HepG2 (cell line): ENCODE measurements at places on chromosomes 2 and 18. TPM values are rescaled to one million over a fixed set of nuclear protein-coding genes. Genes with fewer than 3 reads are reported as not detected.
A peak's percentile ranks its signal among the peaks of the same experiment; 100 is the strongest.

B3GNT7 gene
- total RNA-seq = 0.24 TPM in 1 of 2 replicates, not detected in the other

PDE11A gene
- 1.2 and 1.4 TPM in 2 replicates for total RNA-seq

DTNA gene
- 8.5 and 12.1 TPM in 2 replicates for total RNA-seq

LRRC30 gene
- not detected in 2 replicates for total RNA-seq

EFEMP1 gene
- total RNA-seq = not detected in 2 replicates

PLEKHM3 gene
- total RNA-seq = 4.5 and 5.3 TPM in 2 replicates

DNA sequence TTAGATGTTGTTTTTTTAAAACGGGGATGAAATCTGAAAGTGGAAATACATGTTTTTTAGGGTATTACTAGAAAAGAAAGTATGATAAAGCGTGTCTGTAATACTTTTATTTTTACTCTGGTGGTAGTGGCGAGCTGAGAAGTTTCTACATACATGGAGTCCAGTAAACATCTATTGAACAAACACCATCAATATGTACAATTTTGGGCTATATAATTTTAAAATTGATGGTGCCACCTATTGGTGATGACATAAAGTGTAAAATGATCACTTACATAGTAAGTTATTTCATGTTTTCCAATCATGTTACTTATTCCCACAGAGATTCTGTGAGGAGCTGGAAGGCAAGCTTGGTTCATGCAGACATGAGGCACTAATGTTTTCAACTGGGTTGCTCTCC lies 31.5 kb upstream of the NFE2L2 start:
- no peak overlapping the region for H3K27ac ChIP-seq
- no peaks in the 10 kb centered on the region for H3K27me3 ChIP-seq
- no peak overlapping the region for H3K4me3 ChIP-seq
- H3K4me1 ChIP-seq = peaks cover 42% of the 10 kb centered on the region
- no peaks in the 10 kb centered on the region for H3K36me3 ChIP-seq
- DNase-seq = peak; percentile 36

- H3K27ac ChIP-seq = no peak overlapping the region
- H3K36me3 ChIP-seq = no peaks in the 10 kb centered on the region
- H3K4me1 ChIP-seq = no peaks in the 10 kb centered on the region
- H3K4me3 ChIP-seq = no peak overlapping the region
- no peak for DNase-seq
- H3K27me3 ChIP-seq = no peaks in the 10 kb centered on the region
These were observed 315.1 kb upstream of the EPAS1 start for GRCh38 chr2:45982096-45982495.

GRCh38 chr2:83827618-83828017 lies 631.5 kb downstream of the SUCLG1 start:
- H3K4me1 ChIP-seq = no peaks in the 10 kb centered on the region
- no peaks in the 10 kb centered on the region for H3K36me3 ChIP-seq
- no peak overlapping the region for H3K27ac ChIP-seq
- H3K4me3 ChIP-seq = no peak overlapping the region
- DNase-seq = no peak
- H3K27me3 ChIP-seq = no peaks in the 10 kb centered on the region

- H3K36me3 ChIP-seq = no peaks in the 10 kb centered on the region
- no peaks in the 10 kb centered on the region for H3K4me1 ChIP-seq
- H3K27me3 ChIP-seq = no peaks in the 10 kb centered on the region
- no peak overlapping the region for H3K4me3 ChIP-seq
- DNase-seq = peak; percentile 57
These were observed 66.7 kb upstream of the DNAJC10 start for GRCh38 chr2:182649316-182649715.

GRCh38 chr2:46653539-46653938 lies 174.2 kb downstream of the TMEM247 start:
- no peak for DNase-seq
- H3K36me3 ChIP-seq = no peaks in the 10 kb centered on the region
- peaks cover 11% of the 10 kb centered on the region for H3K4me1 ChIP-seq
- no peak overlapping the region for H3K4me3 ChIP-seq
- peaks cover 6% of the 10 kb centered on the region; the same call in 1 of the 3 replicates for H3K27me3 ChIP-seq

- no peak overlapping the region for H3K4me3 ChIP-seq
- DNase-seq = no peak
- H3K36me3 ChIP-seq = peaks cover 35% of the 10 kb centered on the region
- H3K4me1 ChIP-seq = no peaks in the 10 kb centered on the region
- H3K27ac ChIP-seq = no peak overlapping the region
- no peaks in the 10 kb centered on the region for H3K27me3 ChIP-seq
These were observed 67.0 kb upstream of the TNFRSF11A start for GRCh38 chr18:62258093-62258492.

DNA sequence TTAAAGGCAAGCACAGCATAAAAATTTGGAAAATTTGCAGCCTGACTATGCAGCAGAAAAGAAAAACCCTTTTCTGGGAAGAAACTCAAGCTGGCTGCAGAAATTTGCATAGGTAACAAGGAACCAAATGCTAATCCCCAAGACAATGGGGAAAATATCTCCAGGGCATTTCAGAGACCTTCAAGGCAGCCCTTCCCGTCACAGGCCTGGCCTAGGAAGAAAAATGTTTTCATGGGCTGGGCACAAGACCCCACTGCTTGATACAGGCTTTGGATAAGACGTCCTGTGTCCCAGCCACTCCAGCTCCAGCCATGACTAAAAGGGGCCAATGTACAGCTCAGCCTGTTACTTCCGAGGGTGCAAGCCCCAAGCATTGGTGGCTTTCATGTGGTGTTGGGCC lies 717.6 kb downstream of the TDRD15 start:
- H3K4me3 ChIP-seq = no peak overlapping the region
- H3K36me3 ChIP-seq = no peaks in the 10 kb centered on the region
- no peak overlapping the region for H3K27ac ChIP-seq
- no peak for DNase-seq

GRCh38 chr2:17115042-17115441 lies 403.2 kb downstream of the RAD51AP2 start:
- H3K27ac ChIP-seq = no peak overlapping the region
- H3K4me3 ChIP-seq = no peak overlapping the region
- no peaks in the 10 kb centered on the region for H3K27me3 ChIP-seq

GRCh38 chr2:14634489-14635390 lies 2.2 kb downstream of the LRATD1 start:
- peak; percentile 11 for DNase-seq
- peaks cover 16% of the 10 kb centered on the region for H3K4me1 ChIP-seq
- no peak overlapping the region; the same call in 1 of the 2 replicates for H3K4me3 ChIP-seq
- peaks cover 41% of the 10 kb centered on the region for H3K27me3 ChIP-seq
- no peaks in the 10 kb centered on the region for H3K36me3 ChIP-seq
- no peak overlapping the region for H3K27ac ChIP-seq

DNA sequence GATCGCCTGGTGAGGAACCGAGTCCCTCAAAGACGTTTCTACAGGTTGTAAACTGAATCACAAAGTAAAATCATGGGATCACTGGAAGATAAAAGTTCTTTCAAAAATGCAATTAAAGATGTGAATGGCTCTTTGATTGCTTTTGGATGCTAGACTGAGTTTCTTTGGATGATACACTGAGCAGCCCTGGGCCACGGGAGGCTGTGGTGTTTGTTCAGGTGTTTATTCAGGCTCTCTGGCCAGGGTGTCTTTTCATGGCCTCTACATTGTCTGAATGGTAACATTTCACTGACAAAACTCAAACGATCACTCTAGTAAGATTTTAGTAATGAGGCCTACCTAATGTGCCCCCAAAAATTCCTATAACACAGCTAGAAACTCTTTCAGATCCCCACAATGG lies 48.4 kb upstream of the SPATS2L start:
- H3K27me3 ChIP-seq = peaks cover 6% of the 10 kb centered on the region; the same call in 1 of the 3 replicates
- DNase-seq = no peak
- H3K4me3 ChIP-seq = no peak overlapping the region
- peaks cover 32% of the 10 kb centered on the region for H3K4me1 ChIP-seq
- H3K36me3 ChIP-seq = no peaks in the 10 kb centered on the region

DNA sequence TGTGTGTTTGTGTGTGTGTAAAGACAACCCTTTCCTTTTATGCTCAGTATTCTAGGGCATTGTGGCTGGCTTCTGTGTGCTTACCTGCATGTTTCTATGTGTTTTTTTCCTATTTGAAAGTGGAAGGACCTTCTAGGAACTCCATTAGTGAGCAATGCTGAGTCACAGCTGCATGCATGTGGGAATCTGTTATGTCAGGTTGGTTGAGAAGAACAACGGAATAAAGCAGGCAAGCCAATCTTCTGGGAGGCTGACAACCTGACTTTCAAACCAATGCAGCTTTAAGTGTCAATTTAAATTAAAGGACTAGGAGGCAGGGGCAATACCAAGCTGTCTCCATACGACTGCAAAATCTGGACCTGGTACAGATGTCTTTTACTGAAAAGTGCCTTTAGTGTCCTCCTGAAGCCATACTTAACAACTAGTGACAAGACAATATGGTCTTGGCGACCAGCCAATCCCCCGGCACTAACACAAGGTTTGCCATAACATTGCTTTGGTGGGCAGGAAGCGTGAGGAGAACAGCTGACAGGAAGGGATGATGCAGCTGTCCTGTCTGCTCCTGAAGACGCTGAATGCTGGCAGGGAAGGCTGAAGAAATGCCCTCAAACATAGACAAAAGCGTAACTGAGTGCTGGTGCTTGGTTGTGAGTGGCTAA lies 514.7 kb upstream of the CDH7 start:
- H3K36me3 ChIP-seq = no peaks in the 10 kb centered on the region
- H3K4me1 ChIP-seq = no peaks in the 10 kb centered on the region

GRCh38 chr18:54358495-54359040 lies 862 bp downstream of the C18orf54 start:
- H3K27me3 ChIP-seq = no peaks in the 10 kb centered on the region
- no peaks in the 10 kb centered on the region for H3K36me3 ChIP-seq
- no peak for DNase-seq
- H3K4me3 ChIP-seq = peak overlapping the region; percentile 92

GRCh38 chr2:108626995-108627394 lies 92.3 kb upstream of the RANBP2 start:
- H3K36me3 ChIP-seq = no peaks in the 10 kb centered on the region
- H3K4me3 ChIP-seq = no peak overlapping the region
- H3K4me1 ChIP-seq = peaks cover 14% of the 10 kb centered on the region
- H3K27ac ChIP-seq = no peak overlapping the region
- DNase-seq = no peak

- no peak overlapping the region for H3K4me3 ChIP-seq
- H3K27me3 ChIP-seq = no peaks in the 10 kb centered on the region
- no peaks in the 10 kb centered on the region for H3K4me1 ChIP-seq
- H3K36me3 ChIP-seq = no peaks in the 10 kb centered on the region
These were observed 178.4 kb upstream of the CDH20 start for GRCh38 chr18:61154866-61155265.

DNA sequence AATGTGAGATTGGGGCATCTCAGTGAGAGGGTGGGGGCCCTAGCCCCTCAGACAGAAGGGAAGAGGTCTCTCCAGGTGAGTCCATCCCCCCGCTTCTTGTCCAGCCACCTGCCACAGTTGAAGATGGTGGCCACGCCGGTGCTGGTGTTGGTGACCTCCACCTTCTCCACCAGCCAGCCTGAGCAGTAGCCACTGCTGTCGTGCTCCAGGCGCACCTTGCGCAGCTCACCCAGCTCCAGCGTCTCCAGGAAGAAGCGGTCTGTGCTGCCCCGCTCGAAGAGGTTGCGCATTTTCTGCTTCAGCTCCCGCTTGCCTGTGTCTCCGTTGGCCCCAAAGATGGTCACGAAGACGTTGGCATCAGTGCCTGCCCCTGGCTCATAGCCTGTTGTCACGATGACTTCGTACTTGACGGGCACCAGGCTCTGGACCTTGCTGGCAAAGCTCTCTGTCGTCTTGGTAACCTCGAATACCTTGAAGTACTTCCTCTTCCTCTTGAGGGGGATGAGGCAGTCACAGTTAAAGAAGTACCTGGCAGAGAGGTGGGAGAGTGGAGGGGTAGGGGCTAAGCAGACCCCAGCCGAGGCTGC lies 179.5 kb downstream of the LOXHD1 start:
- DNase-seq = no peak
- no peak overlapping the region for H3K27ac ChIP-seq
- H3K4me1 ChIP-seq = no peaks in the 10 kb centered on the region
- H3K36me3 ChIP-seq = no peaks in the 10 kb centered on the region
- H3K4me3 ChIP-seq = no peak overlapping the region

- H3K27ac ChIP-seq = no peak overlapping the region
- no peaks in the 10 kb centered on the region for H3K36me3 ChIP-seq
- no peak overlapping the region for H3K4me3 ChIP-seq
- H3K4me1 ChIP-seq = no peaks in the 10 kb centered on the region
- peaks cover 88% of the 10 kb centered on the region for H3K27me3 ChIP-seq
- no peak for DNase-seq
These were observed 31.3 kb downstream of the CNGA3 start for GRCh38 chr2:98377544-98377943.

DNA sequence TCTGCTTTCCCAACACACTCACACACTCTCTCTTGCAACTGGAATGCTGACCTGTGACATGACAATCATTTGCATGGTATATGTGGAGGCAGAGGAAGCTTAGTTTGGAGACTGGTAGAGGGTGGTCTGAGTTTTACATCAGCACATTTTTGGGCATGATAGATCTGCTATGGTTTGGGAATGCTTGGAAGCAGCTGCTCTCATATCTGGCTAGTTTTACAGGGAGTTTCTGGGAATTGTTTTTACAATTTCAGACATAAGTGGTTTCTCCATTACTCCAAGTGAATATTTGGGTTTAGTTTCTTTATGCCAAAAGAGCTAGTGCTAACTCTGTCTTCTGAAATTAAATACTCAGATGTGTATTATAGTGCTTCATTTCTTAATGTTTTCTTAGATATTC lies 977.6 kb downstream of the SUCLG1 start:
- no peak for DNase-seq
- H3K4me3 ChIP-seq = no peak overlapping the region
- no peaks in the 10 kb centered on the region for H3K36me3 ChIP-seq
- H3K27me3 ChIP-seq = no peaks in the 10 kb centered on the region

- H3K4me1 ChIP-seq = no peaks in the 10 kb centered on the region
- peaks cover 3% of the 10 kb centered on the region; the same call in 1 of the 2 replicates for H3K27me3 ChIP-seq
- no peaks in the 10 kb centered on the region for H3K36me3 ChIP-seq
- no peak overlapping the region for H3K4me3 ChIP-seq
These were observed 163.9 kb upstream of the ID2 start for GRCh38 chr2:8517850-8518498.

DNA sequence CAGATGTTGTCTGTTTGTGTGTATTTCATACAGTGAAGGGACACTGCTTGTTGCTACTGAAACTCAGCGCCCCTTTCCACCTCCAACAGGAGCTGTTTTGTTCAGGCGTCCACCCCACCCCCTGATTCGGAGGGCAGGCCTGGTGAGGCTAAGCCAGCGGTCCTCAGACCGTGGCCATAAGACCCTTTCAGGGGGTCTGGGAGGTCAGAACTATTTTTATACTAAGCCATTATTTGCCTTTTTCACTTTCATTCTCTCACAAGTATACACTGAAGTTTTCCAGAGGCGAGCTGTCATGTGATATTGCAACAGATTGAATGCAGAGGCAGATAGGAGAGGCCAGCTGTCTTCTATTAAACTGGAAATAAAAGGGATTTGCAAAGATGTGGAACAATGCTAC lies 39.7 kb upstream of the IGFBP5 start:
- no peak overlapping the region for H3K27ac ChIP-seq
- no peaks in the 10 kb centered on the region for H3K27me3 ChIP-seq
- peaks cover 5% of the 10 kb centered on the region for H3K4me1 ChIP-seq
- H3K36me3 ChIP-seq = no peaks in the 10 kb centered on the region

DNA sequence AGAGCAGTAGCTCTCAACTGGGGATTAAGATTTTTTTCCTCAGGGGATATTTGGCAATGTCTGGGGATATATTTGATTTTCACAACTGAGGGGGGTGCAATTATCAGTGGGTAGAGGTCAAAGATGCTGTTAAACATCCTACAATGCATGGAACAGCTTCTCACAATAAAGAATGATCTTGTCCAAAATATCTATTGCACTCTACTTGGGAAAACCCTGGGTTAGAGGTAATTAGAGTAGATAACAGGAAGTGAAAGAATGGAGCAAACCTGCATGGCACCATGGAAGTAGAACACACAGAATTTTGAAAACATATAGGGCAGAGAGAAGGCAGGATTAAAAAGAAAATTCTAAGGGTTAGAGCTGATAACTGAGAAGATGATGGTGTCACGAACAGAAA lies 26.4 kb upstream of the PPM1B start:
- no peak overlapping the region for H3K27ac ChIP-seq
- no peaks in the 10 kb centered on the region for H3K36me3 ChIP-seq
- H3K4me1 ChIP-seq = no peaks in the 10 kb centered on the region
